ENCODE measurements at places on chromosomes 4 and X. TPM values are rescaled to one million over a fixed set of nuclear protein-coding genes. Genes with fewer than 3 reads are reported as not detected.

The TMEM156 gene
- 1.5 TPM for polyA plus RNA-seq

The HSFX4 gene
- polyA plus RNA-seq, result not detected

The UBE2D3 gene
- polyA plus RNA-seq, result 120 TPM

The OTOP1 gene
- polyA plus RNA-seq, result not detected

The SSX4B gene
- not detected for polyA plus RNA-seq

The IRS4 gene
- not detected for polyA plus RNA-seq

The RASL11B gene
- polyA plus RNA-seq, result 12.6 TPM

The MOSPD2 gene
- 14.2 TPM for polyA plus RNA-seq

The MAGEB1 gene
- not detected for polyA plus RNA-seq
